ENCODE measurements at places on chromosomes 1 and 21.

- DNase-seq, result peak; percentile 21
These were observed 769 bp downstream of the NTPCR start for GRCh38 chr1:232951180-232951579.

DNA sequence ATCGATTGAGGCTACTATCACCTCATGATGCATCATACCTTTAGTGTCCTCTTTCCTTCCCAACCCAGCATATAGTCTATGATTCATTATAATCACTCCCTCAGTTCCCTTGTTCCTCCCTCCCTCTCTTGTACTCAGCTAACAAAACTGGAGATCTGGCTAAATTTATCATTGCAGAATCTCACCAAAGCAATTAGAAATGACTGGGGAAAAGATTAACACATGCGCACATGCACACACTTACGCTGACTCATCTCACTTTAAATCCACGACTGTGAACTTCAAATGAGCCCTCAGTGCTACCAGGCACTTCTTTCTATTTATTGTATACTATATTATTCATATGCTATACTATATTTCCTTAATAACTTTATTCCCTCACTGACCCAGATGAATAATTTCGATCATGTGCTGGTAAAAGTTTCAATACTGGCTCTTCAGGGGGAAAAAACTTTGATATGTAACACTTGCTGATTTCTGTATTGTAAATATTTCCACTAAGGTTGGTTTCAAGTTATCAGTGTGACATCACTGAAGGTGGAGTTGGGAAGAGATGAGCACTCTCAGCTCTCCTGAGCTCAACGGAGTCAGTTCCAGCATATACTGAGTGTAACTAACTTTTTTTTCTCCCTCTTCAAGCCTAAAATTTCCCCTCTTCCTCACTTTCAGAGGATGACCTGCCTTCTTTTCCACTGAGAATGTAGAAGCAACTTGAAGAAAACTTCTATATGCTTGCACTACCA is 613.7 kb upstream of the B3GALT2 start:
- DNase-seq, result peak; percentile 14

DNA sequence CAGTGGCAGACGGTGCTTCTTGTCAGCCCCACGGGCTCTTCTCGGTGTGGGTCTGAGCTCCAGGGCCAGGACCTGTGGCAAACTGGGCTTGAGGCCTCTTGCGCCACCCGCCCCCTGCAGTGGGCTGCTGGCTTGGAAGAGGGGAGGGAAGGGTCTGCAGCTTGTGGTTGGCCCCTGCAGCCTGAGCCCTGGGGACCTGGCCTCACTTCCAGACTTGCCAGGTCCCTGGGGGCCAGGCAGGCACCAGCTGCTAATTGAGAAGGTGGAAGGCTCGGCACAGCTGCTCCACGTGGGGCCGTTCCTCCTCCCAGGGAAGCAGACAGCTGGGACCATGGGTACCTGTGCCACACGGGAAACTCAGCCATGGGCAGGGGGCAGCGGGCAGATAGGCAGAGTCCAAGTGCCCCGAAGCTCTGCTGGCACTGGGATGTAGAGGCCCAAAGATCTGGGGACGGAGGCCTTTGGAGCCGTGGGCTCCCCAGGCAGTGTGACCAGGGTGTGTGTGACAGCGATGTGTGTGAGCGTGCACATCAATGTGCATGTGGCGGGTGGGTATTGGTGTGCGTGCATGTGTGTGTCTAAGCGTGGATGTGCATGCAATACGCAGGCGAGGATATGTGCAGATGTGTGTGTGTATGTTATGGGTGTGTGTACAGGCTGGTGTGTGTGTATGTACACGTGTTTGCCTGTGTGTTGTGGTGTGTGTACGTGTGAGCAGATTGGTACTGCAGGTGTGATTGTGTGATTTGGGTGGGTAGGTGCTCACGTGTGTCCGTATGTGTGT is 39.3 kb downstream of the TP73 start:
- DNase-seq, result no peak

DNA sequence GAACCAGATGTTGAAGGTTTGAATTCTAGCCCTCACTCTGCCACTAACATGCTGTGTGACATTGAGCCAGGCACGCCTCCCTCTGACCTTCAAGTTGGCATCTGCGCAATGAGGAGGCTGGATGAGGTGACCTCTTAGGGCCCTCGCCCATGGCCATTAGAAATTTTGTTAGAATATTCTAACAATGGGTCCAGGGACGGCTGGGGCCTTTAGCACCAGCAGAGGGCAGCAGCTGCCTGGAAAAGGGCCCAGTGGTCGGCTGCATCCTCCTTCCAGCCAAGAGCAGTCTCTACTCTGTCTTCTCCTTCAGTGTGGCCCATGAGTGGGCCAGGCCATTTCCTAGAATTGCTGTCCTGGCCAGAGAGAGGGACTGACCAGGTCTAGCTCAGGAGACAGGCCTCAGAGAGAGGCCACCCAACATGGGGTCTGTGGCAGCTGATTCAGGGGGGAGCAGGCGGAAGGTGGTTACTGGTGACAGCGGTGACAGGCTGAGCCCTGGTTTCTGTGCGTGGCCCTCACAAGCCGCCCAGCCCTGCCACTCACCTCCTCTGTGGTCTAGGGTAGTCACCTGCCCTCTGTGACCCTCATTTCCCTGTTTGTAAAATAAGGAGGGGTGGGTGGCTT is 101.3 kb upstream of the ACTL8 start:
- DNase-seq, result no peak

DNA sequence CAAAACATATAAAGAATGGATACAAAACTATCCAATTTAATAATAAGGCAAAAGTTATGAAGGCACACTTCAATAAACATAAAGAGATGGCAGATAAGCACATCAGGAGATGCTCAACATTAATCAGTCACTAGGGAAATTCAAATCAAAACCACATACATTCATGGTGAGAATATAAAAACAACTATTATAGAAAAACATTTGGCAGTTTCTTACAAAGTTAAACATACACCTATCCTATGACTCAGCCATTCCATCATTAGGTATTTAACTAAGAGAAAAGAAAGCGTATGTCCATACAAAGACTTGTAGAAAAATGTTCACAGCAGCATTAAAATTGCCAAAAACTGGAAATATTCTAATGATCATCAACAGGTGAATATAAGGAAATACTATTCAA is 44.3 kb downstream of the KIFAP3 start:
- no peak for DNase-seq

DNA sequence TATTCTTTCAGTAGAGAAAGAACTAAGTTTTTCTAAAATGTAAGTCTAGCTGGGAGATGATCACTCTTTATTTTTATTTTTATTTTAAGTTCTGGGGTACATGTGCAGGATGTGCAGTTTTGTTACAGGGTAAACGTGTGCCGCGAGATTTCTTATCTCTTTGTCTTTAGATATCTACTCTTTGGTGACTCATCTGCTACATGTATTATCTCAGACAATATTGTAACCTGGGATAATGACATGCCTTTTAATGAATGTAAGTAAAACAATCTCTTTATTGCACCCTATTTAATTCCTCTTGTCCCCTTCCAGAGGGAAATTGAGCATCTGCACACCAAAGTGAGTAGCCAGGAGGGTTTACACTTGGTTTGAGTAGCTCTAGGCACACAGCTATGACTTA is 9.4 kb downstream of the CR2 start:
- no peak for DNase-seq

GRCh38 chr1:209620487-209620884 is 31.7 kb downstream of the LAMB3 start:
- DNase-seq, result no peak
